T-helper 22 cell (primary cell): ENCODE measurements at places on chromosomes 4 and X.

- DNase-seq, result no peak
Observed at GRCh38 chr4:160523231-160523630, 1420.4 kb downstream of the RAPGEF2 start.

DNA sequence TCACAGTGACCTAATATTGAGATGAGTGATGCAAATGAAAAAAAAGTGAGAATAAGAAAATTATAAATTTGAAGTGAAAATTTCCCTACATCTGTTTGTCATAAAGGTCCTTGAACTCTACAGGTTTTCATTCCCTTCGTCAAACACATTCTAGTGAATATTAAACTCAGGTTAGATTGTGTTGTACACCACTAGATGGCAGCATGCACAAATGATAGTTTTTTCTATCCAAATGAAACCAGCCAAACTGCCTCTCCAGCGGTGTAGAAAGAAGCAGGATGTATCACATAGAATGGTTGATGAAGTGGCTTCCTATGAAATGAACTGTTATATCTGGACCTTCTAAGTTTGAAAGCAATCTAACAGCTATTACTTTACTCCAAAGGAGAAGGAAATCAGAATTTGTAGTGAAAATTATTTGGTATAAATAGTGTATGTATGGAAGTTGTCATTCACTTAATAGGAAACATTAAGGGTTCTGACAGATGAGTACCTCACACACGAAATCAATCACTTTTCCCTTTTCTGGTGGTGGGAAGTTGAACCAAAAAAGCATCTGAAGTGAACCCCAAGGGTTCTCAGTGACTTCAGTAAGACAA is 382.7 kb downstream of the UNC5C start:
- DNase-seq, result no peak

DNA sequence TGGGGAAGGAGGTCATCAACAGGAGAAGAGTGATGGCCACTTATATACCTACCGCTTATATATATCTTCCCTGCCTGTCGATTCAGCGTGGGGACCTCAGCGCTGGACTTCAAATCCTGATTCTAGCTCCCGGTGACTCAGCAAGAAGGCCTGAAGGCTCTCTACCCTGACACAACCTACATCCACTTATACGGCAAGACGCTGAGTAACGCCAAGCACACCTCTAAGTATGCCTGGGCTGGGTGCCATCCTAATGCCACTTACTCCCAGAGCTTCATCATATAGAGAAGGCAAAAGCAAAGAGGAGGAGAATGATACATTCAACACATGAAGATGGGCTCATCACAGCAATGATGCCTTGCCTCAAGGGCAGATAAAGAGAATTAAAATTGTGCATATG is 198.3 kb downstream of the CHIC2 start:
- DNase-seq, result no peak

DNA sequence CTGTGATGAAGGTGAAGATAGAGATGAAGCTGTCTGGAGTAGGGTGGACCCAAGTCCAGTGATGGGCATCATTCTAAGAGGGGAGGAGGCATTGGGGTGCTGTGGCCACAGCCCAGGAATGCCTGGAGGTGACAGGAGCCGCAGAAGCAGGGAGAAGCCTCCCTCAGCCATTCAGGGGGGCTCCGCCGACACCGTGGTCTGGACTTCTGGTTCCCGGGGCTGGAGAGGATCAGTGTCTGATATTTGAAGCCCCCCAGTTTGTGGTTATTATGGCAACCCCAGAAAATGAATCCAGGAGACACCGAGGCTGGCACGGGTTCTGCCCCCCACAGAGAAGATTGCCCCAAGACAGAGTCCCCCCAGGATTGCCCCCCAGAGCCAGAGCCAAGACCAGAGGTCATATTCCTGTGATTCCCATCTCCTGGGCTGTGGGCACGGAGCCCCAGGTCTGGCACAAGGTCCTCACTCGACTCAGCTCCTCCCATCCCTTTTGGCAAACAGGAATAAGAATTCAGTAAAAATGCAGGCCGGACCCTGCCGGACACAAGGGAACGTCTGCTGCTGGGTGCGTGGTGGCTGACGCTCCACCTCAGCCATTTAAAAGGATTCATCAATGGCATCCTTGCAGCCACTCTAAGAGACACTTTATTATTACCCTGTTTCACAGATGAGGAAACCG is 116.6 kb downstream of the CPZ start:
- no peak for DNase-seq

- DNase-seq, result no peak
Observed at GRCh38 chr4:81723927-81724587, 252.3 kb upstream of the RASGEF1B start.

DNA sequence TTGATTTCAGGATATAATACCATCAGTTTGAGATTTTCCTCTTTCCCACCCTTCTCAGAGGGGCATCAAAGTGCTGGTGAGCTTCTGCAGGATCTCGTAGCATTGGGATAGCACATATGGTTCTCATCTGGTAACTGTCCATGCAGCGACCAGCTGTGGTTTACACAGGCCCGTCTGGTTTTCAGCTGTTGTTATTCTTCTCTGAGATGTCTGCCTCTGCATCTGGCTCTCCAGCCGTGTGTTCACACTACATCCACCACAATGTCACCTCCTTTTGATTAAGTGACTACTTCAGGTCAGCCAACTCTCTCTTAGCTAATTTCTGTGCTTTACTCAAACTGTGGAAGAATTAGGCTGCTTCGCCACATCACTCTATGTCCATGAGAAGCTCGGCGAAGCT is 676.7 kb upstream of the TENM3 start:
- DNase-seq, result no peak

GRCh38 chr4:162443510-162443909 is 279.7 kb upstream of the FSTL5 start:
- no peak for DNase-seq
